ENCODE measurements at places on chromosomes 16 and 17.

DNA sequence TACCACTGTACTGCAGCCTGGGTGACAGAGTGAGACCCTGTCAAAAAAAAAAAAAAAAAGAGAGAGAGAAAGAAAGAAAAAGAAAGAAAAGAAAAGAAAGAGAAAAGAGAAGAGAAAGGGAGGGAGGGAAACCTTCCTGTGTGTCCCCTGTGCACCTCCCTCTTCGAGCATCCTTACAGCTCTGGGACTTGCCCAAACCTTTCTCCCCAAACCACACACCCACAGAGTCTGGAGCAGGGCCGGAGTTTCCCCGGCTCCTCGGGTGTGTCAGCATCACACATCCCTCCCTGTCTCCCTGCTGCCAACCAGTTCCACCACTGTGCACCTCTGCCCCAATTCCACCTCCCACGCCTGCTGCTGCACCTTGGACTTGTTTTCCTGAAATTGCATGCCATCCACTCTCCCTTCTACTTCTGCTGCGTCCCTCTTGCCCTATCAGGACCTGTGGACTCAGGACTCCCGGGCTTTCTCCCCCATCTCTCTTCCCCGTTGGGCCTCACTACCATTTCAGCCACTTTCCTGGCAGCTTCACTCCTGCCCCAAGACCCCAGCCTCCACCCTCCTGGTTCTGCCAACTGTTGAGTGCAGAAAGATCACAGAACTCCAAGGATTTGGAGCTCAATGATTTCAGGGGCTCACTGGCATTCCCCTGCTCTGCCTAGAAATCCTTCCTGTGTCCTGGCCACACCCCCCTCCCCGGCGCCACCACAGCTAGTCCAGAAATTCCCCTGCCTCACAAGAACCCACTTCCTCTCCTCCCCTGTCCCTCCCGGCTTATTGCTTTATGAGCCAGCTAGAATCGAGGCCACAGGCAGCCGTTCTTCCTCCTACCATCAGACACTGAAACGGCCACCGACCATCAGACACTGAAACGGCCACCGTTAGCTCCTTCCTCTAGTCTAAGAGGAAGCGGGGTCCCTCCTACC is 3.7 kb upstream of the CDK3 start:
- no peak for DNase-seq

GRCh38 chr17:76011951-76012350 is 11.3 kb downstream of the CDK3 start:
- no peak for DNase-seq

DNA sequence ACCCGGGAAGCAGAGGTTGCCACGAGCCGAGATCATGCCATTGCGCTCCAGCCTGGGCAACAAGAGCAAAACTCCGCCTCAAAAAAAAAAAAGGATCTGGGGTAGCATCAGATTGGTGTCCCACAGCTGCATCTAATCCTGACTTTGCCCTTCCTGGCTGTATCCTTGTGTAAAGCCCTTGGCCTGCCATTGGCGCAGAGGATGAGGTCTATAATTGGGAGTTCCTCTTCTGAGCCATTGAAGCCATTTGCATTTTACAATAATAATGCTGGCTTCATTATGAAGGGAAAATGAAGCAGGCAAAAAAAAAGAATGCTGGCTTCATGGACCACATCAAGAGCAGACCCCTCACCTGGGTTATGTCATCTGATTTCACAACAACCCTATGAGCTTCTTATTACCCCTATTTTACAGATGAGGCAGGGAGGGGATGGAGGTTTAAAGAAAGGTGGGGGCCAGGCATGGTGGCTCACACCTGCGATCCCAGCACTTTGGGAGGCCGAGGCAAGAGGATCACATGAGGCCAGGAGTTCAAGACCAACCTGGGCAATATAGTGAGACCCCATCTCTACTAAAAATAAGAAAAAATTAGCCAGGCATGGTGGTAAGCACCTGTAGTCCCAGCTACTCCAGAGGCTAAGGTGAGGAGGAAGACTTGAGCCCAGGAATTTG is 1.2 kb upstream of the LITAFD start:
- no peak for DNase-seq

DNA sequence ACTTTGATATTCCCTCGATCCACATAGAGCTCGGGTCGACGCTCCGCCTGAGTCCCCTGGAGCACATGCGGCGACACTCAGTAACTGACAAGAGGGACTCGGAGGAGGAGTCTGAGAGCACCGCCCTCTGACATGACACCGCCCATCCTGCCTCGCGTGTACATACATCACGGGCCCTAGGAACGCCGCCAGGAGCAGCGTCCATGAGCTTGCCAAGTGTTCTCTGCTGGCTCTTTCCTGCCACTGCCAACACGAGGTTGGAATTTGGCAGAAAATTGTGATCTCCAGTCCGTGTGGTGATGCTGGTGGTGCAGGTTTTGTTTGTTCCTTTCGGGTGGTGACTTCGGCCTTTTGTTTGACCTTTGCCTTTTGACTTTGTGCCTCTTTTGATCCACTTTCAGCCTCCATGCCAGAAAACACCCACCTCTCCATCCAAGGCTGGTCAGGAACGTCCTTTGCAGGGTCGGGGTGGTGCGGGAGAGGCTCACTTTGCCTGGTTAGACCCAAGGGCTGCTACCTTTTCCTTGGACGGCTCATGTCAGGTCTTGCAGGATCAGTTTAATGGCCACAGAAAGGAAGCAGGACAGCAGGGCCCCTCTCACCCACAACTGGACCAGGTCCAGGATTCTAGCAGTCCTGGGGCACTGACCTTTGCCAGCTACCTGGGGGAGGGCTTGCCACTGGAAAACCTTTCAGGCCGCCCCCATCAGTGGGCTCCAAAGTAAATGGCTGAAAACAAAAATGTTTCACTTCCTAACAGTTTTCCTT is 27.6 kb downstream of the ELAC2 start:
- DNase-seq, result peak; percentile 37

DNA sequence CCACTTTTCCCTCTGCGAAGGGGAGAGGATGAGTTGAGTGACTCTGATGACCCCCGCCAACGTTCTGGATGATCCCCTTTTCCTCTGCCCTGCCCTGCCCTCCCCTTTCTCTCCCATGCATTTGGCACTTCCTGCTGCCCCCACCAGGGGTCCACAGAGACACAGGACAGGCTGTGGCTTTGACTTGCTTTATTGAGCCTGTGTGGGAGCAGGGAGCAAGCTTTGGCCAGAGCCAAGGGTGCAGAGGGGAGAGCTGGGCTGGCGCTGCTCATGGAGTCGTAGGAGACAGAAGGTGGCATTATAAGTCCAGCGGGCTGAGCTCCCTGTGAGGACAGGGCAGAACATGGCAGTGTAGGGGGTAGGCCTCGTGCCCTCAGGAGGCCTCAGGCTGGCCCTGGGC is 1.6 kb downstream of the PPY start:
- DNase-seq, result no peak

DNA sequence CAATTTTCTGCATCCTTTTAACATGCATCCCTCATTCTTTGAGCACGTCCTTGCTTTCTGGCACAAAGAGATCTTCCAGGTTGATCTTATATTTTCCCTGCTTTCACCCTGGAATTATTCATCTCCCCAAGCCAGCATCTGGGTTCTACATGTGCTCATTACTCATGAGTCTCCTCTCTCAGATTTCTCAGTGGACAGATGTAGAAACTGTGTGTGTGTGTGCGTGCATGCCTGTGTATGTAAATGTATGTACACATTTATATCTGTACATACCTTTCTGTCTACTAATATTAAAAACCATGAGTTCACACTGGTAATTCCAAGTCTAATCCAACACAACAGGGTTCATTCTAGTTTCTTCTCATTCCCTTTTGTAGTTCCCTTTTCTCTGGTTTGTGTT is 41.9 kb upstream of the NSRP1 start:
- no peak for DNase-seq

DNA sequence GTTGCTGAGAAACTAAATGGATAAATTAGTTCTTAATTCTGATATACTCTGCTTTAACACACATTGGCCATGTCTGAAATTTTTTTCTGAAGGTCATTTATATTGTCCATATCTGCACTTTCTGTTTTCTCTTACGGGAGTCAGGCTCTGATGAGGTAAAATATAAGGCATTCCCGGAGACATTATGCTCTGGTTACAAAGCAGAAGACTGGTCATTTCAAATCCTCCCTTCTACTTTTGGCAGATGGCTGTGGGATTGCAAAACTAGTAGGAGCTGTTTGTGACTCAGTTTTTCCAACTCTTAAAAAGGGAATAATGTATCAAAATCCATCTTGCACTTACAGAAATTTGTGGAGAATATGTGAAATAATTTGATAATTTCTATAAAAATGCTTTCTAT is 92.2 kb upstream of the CPHXL start:
- no peak for DNase-seq

DNA sequence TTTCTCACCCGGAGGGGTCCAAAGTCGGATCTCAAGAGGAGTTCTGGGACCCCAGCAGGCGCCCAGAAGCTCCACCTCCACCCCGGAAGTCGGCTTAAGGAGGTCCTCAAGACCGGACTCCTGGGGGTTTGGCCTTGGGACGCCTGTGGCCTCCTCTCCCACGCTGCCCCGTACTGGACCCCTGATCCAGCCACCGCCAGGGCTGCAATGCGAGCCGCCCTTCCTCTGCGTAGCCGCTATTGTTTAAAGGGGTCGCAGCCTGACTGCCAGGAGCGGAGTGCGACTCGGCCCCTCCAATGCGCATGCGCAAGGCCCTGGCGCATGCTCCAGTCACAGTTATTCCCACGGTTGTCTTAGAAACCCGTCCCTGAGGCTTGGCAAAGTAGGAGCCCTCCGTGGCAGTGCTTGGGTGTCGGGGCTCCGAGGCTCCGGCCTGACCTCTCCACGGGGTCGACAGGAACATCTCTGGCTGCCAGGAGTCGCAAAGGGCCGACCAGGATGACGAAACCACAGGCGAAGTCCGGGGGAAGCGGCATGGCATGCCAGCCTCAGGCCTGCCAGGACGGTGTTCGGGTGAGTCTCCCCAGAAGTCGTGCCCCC is 719.0 kb downstream of the KCNJ18 start:
- DNase-seq, result no peak

DNA sequence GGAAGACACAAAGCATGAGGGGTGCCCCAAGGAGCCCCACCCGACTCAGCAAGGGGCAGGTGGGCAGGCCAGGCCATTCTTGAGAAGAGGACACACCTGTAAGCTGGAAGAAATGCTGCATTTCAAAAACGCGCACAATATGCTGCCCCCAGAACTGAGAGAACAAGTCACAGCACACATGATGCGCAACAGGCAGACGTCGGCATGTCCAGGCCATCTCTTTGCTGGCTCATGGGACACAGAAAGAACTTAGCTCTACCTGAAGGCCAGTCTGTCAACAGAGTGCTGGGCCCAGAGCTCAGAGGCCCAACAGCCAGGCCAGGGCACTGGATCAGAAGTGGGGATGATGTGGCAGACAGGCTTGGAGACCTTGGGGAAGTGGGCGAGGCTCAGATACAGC is 18.0 kb downstream of the KIFC3 start:
- no peak for DNase-seq
